NCI-H460 (cell line): ENCODE measurements at places on chromosomes 12 and 14.
A peak's percentile ranks its signal among the peaks of the same experiment; 100 is the strongest.

DNA sequence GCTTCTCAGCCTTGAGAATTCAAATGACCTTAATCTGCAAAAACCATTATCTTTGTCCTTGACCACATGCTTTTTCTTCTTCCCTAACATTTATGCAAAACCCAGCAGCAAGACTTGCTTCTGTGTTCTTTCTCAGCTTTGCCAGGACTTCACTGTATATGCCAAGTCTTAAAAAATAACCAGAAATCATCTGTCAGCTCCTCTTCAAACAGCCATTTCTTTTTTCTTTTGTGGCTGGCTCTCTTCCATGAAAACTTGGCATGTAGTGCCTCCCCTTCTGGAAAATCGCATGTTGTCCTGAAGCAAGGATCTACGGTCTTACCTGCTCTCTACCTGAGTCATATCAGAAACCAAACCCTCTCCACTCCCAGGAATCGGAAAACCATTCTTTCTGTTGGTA lies 364.9 kb downstream of the RPS29 start:
- no peak for DNase-seq

DNA sequence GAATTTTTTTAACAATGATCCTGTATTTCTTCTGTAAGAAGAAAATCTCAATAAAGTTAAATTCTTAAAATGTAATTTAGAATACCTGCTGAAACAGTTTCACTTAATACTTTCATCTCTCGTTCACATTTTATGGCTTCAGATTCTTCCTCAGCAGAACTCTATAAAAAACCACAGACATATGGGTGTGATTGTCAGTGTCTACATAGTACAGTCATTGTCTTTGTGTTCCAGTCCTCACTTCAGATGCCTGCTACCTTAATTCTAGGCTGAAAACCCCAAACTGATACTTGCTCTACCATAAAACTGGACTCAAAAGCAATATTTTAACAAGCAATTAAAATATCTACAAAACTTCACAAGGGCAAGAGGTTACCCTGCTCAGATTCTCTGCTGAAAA lies 71.8 kb downstream of the DNAI7 start:
- no peak for DNase-seq

DNA sequence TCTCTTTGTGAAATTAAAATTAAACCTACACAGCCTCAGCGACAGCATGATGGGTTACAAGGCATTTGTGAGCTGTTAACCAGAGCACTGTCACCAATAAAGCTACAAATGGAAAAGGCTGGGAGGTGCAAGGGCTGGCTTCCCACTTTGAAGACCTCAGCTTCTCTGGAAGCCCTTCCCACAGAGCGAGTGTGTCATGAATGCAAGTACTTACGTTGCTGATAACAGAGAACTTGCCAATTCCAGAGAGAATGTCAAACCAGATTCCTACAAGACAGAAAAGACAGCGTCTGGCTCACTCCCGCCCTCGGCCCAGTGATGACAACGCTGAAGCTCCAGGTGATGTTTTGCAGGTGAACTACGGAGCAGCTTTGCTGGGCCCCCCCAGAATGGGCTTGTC lies 145.8 kb downstream of the NTF3 start:
- no peak for DNase-seq

DNA sequence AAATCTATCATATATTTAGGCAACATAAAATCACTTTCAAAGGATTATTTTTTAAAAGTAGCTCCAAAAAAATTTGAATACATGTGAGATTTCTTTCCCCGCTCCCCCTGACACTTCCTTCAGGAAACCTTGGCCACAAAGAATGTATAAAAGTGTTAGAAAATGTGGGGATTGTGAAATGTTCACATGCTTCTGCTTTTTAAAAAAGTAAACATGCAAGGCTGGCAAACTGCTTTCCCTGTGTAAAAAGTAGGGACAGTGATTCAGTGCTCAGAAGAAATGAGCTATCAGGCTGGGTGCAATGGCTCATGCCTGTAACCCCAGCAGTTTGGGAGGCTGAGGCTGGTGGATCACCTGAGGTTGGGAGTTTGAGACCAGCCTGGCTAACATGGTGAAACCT lies 26.6 kb downstream of the MBIP start:
- no peak for DNase-seq

- DNase-seq, result peak; percentile 93
Measured at GRCh38 chr12:58310809-58311622, 369.6 kb downstream of the ATP23 start.

GRCh38 chr14:70920608-70921007 lies 13.3 kb downstream of the PCNX1 start:
- DNase-seq, result no peak

- DNase-seq, result no peak
Measured at GRCh38 chr12:2016862-2017545, 12.7 kb upstream of the DCP1B start.

GRCh38 chr12:7731486-7731885 lies 15.7 kb downstream of the CLEC4C start:
- DNase-seq, result no peak

DNA sequence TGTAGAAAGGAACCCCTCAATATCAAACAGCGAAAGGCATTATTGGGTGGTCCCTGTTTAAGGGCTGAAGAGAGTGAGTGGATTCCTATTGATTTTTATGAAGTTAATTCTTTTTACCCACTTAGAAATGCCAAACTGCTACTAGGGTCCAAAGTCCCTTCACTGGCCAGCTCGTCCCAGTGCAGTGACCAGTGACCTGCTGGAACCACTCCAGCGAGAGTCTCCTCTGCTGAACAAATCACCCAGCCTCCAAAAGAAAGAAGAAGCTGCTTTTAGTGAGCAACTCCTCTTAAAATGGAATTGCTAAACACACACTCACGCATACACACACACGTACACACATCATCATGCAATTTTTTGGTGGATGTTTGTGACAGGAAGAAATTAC lies 198.2 kb upstream of the PLEKHG7 start:
- DNase-seq, result no peak

DNA sequence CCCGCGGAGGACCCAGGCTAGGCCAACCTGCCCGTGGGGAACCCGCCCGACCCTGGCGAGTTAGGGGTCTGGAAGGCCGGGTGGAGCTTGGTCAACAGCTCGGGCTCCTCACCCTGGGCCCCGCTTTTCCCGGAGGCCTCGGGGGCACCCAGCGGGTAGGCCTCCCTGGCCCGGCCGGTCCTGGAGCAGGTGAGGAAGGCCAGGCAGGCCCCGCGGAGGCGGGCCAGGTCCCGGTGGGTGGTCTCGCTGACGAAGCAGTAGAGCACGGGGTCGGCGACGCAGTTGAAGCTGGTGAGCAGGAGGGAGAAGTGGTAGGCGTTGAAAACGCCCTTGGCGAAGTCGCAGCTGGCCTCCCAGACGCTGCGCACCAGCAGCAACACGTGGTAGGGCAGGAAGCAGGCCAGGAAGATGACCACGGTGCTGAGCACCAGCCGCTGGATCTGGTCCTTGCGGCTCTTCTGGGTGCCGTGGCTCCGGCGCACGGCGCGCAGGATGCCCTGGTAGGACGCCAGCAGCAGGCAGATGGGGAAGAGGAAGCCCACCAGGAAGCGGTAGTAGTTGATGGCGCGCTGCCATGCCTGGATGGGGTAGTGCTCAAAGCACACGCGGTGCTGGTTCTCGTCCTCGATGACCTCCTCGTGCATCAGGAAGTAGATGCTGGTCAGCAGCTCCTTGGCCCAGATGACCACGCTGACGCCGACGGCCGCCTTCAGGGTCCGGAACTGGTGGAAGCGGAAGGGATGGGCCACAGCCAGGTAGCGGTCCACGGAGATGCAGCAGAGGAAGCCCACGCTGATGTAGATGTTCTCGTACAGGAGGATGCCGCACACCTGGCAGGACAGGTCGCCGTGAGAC lies 10.3 kb downstream of the GPR68 start:
- DNase-seq, result no peak

DNA sequence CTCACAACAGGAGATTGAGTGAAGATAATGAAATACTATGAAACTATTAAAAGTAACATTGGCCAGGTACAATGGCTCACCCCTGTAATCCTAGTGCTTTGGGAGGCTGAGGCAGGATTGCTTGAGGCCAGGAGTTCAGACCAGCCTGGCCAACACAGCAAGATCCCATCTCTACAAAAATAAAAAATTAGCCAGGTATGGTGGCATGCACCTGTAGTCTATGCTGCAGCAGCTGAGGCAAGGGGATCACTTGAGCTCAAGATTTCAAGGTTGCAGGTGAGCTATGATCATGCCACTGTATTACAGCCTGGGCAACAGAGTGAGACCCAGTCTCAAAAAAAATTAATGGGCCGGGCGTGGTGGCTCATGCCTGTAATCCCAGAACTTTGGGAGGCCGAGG lies 14.9 kb downstream of the RAD9B start:
- no peak for DNase-seq

DNA sequence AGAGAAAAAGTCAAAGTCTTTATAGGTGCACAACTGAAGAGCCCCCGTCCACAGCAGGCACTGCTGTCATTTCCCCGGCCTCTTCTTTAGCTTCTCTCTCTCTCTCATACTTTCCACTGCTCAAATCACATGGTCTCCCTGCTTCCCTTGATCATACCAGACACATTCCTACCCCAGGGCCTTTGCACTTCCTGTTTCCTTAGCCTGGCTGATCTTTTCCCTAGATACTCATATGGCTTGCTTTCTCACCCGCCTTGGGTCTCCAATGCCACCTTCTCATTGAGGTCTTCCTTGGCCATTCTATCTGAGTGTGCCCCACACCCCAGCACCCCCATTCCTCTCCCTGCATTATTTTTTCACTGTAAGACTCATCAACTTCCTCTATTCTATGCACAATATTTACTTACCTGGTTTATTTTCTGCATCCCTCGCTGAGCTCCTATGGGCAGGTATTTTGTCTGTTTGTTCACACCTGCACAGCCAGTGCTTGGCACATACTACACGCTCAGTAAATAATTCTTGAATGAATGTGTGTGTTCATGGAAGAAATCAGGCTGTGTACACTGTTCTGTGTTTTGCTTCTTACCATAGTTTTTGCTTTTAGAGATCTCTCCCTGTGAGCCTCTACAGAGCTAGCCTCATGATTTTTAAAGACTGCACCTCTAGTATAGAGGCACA lies 31.9 kb downstream of the SERPINA1 start:
- no peak for DNase-seq

DNA sequence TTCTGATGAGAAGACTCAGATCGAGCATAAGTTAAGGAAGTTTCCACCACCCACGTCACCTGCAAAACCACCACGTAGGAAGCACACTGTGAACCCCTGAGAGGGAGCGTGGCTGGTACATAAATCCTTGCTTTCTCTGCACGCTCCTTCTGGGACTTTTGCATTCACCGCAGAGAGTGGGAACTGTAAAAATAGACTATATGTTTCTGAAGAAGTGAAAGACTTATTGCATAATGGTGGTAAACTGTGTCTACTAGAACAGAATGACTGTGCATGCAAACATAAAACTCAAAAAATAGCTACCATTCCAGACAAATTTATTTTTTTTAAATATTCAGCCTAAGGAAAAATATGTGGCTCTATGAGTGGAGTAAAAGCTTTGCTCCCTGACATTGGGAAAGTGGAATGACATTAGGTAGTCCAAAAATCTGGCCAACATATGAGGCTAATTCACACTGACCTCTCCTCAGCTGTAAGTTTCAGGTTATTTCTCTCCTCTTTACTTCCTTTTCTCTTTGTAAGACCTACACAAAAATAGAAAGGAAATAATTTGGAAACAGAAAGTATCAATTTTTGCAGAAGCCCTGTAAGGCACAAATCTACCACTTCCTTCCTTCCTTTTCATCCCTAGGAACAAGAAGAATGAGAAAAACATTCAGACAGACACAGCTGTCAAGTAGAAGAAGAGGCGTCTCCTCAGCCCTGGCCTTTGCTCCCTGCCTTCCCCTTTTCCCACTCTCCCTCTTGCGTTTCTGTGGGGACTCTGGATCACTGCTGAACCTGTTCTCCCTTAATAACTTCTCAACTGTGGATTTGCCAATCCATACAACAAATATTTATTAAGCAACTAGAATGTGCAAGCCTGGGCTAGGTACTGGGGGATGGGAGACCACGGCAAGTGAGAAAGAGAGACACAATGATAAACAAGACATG lies 264.3 kb upstream of the FOXN3 start:
- no peak for DNase-seq

GRCh38 chr14:73625706-73626105 lies 13.4 kb downstream of the ACOT6 start:
- no peak for DNase-seq

DNA sequence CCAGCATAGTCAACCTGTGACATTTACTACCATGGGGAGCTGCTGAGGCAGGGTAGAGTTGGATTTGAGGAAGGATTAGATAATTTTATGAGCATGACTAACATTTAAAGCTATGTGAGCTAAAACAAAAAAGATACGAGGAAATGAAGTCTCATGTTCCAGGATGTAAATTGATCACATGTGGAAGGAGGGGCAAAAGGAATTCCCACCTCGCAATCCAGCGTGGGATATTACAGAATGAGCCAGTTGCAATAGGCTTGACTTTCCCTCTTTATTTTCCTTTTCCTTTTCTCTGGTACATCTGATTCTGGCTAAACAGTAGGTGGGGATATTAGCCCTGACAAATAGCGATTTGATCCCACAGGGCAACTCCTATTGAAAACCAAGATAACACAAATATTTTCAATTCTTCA lies 214.9 kb upstream of the HMGA2 start:
- DNase-seq, result no peak

- no peak for DNase-seq
Measured at GRCh38 chr12:132542661-132543060, 52.7 kb downstream of the FBRSL1 start.

DNA sequence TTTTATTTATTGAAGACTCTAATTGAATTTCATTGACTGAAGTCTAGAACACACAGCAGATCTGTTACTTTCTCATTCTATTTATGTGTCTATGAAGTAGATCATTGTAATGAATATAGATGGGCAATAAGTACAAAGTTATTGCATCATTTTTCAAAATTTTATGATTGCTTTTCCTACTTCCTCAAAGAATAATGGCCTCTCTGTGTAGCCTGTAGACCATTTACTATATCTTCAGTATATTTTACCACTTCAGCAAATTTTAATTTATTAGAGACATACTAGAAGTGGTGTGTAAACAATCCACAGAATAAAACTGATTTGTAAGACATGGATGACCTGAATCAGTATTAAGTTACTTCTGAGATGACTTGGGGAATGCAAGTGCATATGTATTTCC lies 291.7 kb upstream of the FAR2 start:
- DNase-seq, result no peak

DNA sequence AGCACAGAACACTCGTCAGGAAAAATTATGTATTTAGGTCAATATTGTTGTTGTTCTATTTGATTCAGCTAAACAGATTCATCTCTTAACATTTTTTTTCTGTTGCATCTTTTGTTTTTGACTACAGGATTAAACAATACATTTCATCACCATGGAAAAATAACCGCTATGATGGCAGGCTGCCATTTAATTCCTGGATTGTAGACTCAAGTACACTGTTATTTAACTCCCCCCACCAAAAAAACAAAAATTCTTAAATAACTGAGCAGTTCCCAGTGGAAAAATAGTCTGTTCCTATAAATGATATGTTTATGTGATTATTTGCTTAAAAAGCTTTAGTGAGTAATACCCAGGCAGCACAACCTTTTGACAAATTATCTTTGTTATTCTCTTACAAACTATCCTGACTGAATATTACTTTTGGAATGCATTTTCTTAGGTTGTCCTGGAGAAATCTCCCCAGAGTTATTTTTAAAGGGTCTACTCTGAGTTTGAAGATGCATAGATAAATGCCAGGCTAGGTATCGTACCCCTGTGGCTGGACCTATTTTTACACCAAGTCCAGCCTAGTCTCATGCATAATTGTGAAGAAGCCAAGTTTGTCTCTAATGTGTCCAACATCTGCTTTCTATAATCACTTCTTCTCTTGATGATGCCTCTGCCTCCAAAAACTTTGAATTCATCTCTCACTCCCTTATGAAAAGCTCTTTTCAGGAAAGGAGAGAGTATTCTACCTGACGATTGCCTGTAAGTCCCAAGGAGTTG lies 3.7 kb downstream of the KERA start:
- DNase-seq, result no peak

GRCh38 chr12:14454098-14454907 lies 88.8 kb downstream of the ATF7IP start:
- DNase-seq, result peak; percentile 41
